Stimulated activated CD4-positive, alpha-beta T cell treated with anti-CD3 and anti-CD28 coated beads, Interleukin-4, amount 100 ng/mL, for 48 hours (primary cell): ENCODE measurements at places on chromosomes 4 and X.

DNA sequence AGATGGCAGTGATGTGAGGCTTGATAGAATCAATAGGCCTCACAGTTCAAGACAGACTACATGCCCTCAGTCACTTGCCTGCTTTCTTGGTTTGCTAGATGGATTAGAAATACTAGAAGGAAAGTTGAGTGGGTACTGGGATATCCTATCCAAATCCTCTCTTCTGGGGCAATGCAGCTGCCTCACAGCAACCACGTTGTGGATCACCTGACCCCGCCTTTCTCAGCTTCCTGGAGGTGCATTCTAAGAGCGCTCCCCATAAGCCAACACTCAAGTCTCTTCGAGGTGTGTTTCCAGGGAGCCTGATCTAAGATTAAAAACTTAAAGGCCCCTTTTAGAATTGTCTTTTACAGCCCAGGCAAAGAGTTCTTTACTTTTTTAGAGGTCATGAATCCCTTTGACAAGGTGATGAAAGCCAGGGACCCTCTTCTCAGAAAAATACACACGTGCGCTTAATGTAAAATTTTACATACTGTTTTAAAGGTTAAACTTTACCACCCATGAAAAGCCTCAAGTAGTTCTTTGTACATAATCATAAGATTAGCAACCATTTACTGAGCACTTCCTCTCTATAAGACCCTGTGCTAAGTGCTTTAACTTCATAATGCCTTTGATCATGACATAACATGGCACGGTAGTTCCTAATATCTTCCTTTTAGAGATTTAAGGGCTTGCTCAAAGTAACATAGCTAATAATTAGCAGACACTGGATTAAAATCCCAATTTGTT is 840 bp upstream of the RPL34 start:
- DNase-seq, result peak; percentile 22

- no peak for DNase-seq
These were observed 1.9 kb downstream of the CCDC110 start for GRCh38 chr4:185469580-185470154.

DNA sequence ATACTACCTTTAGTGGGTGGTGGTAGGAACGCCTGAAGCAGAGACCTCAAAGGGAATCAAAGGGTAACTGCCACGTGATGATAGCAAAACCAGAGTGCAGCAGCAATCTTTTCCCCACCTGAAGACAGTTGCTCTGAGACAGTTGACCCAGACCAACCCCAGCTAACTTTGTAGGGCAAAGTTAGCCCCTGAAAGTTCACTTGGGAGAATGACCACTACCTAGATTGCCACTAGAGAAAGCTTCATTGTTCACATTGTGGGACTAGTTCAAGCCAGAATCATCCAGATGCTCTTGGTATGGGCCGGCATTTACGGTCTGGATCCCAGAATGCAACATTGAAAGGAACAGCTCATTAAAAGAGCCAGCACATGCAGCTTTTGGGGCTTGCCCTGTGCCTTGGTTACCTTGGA is 4.1 kb downstream of the SEPTIN6 start:
- no peak for DNase-seq

DNA sequence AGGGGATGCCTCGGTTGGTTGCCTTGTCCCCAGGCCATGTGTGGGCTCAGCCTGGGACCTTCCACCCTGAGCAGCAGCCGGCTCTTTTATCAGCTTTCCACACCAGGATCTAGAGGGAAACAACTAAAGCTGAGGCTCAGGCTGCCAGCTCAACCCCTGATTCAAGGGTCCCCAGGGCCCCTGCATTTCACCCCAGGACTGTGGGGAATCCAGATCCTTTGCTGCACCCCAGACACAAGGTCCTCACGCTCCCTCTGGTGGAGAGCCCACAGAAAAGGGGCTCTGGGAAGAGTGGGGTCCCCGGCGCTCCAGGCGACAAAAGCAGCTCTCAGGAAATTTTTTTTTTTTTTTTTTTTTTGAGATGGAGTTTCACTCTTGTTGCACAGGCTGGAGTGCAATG is 64.3 kb downstream of the ZFYVE28 start:
- DNase-seq, result no peak

- DNase-seq, result no peak
These were observed 18.9 kb downstream of the CNGA2 start for GRCh38 chrX:151753313-151754046.

DNA sequence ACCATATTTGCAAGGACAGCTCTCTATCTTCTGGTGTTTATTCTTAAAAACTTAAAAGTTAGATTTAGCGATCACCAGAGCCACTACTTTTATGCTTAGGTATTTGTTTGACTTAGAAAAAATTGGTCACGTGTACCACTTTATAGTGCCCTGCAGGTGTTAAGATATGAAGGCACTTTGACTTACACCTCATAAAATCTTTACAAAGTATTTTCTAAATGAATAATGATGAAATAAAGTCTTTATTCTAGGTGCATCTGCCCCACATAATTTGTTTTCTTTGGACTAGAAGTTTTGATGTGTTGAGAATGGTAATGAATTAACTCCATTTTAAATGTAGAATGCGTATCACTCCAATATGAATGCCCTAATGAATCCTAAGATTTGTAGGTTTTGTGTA is 2.9 kb downstream of the FMR1 start:
- DNase-seq, result no peak

DNA sequence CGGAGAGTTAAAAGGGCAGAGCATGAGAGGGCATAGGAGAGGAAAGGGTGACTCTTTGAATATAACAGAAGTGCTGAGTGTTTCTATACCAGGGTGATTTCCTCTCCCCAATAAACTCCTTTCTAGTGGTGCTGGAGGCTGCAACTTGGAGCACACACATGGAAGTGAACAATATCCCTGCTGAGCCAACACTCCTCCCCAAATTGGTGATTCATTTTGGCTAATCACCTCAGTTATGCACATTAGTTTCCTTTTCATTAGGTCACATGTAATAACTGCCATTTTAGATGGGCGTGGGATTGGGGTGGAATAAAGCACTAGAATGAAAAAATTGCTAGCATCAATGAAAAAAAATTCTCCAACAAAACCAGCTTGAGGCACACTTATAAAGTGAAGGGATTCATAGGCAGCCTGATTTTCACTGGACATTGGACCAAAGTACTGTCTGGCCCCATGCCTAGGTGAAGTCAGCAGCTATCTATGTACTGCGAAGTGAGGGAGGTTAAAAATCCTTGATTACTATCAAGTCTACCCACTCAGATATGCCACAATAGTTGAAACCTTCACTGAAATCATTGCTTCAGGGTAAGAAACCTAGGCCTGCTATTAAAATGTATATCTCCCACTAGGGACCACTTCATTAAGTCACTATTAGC is 174.0 kb downstream of the GLUD2 start:
- DNase-seq, result no peak

GRCh38 chr4:760616-761015 is 55.0 kb downstream of the PCGF3 start:
- no peak for DNase-seq

GRCh38 chrX:152926923-152927322 is 29.1 kb downstream of the ZNF185 start:
- DNase-seq, result no peak

DNA sequence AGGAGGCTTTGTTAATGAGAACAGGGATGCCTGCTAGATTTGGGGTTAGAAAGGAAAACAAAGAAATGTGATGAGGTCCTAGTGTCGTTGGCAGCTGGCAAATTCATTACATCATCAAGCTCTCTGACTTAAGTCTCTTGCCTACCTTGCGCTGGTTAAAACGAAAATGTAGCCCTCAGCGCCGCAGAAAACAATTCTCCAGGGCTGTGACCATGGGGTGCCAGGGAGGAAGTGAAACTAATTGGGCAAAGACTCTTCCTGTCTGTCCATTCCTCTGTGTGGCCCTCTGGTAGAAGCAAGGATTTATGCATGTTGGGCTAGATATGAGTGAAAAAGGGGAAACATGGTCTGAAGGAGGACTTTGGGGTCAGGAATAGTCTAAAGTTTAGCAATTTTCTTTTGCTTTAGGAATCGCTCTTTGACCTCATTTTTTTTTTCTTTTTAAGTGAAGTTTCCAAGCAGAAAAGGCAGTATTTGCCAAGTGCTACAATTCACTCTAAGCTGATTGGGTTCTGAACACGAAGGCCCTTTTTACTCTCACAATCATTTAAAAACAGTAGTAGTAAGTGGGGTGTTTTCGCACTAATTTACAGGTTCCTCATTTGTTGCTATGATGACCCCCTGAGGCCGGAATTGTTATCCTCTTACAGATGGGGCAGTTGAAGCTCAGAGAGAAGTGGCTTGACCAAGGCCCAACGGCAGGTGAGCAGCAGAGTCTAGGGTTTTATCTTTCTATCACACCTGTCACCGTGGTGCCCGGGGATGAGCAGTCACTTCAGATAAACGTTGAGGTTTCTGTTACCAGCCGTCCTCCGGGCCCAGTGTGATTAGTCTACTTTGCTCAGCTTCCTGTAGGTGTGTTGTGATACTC is 27.3 kb upstream of the CHRNA9 start:
- DNase-seq, result peak; percentile 41

DNA sequence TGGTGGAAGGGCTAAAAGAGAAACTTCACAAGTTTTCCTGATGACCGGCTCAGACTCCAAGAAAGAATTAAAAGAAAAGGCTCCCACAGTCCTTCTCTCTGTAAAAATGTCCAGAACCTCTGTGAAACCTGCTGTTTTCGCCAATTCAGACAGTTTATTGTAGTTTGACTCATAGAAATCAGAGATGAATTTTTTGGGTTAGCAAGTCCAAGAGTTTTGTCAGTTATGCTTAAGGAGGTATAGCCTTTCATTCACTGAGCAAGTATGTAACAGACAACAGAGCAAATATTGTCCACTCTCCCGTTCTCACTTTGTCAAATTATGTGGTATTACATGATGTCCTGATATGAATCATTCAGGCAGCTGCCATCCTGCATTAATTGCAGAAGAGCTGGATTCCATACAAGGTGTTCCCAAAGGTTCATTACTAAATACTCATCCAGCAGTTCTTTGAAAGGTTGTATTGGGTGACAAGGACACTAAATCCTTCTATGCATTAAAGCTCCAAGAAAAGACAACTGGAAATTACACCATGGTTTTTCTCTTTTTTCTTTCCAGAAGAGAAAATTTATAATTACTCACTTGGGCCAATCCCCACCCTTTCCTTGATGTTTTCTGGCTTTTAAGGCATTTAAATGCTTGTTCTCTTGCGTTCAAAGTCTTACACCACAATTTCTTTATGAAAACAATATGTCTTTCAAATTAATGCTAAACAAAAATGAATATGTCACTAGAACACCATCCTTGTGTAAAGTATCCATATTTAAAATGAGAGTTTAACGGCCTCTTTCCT is 30.0 kb upstream of the PLAC1 start:
- no peak for DNase-seq

DNA sequence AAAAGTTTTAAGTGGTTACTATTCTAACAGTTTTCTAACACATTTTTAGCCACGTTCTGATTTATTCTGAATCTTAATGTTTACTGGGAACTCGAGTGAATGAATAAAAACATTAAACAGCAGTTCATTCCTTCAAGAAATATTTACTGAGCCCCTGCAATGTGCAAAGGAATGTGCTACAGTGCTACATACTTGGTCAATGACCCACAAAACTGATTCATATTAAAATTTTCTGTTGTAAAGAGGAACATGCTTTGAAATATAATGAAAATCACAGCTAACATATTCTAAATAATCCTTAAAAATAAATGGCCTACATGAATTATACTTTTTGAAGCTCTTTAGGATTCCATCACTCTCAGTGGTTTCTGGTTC is 78.7 kb downstream of the ARAP2 start:
- no peak for DNase-seq

- no peak for DNase-seq
These were observed 145.7 kb downstream of the GUCY2F start for GRCh38 chrX:109336141-109336540.

DNA sequence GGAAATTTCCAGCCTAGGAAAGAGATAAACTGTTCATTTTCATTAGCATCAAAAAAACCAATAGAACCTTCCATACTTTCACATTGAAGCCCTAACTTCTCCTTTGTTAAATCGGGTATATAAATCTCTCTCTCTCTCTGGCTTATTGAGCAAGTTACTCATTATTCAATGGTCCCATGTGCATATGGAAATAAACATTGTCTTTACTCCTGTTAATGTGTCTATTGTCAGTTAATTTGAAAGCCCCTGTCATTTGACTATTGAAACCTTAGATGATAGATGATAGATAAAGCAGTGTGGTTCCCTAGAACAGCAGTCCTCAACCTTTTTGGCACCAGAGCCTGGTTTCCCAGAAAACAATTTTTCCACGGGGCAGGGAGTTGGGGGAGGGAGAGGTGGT is 46.8 kb downstream of the CENPVL3 start:
- no peak for DNase-seq

DNA sequence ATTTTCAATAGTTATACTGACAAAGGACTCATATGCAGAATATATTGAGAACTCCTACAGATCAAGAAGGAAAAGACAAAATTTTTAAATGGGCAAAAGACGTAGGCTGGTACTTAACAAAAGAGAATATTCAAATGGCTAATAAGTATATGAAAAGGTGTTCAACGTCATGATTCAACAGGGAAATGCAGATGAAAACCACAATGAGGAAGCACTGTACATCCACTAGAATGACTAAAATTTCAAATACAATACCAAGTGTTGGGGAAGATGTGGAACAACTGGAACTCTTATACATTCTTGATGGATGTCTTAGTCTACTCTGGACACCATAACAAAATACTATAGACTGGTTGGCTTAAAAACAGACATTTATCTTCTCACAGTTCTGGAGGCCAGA is 1.3 kb upstream of the MRFAP1L1 start:
- no peak for DNase-seq

- DNase-seq, result no peak
These were observed 280.3 kb downstream of the SPRY1 start for GRCh38 chr4:123676890-123677229.

- no peak for DNase-seq
These were observed 170.1 kb downstream of the ATP10D start for GRCh38 chr4:47654972-47655693.

DNA sequence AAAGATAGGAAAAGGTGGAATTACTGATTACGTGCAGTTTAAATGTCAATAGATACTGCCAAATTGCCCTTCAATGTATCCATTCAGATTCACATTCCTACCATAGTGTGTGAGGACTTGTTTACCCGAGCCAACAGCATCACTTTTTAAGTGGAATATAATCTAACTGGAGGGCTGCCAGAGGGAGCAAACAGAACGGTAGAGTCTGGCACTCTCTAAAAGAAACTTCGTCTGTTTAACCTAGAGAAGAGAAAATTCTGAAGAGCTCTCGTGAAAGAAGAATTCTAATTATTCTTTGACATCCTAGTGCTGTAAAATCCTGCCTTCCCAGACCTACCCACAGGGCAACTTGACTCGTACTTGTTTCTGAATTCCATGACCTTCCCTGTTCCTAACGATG is 23.2 kb downstream of the SMIM43 start:
- no peak for DNase-seq

DNA sequence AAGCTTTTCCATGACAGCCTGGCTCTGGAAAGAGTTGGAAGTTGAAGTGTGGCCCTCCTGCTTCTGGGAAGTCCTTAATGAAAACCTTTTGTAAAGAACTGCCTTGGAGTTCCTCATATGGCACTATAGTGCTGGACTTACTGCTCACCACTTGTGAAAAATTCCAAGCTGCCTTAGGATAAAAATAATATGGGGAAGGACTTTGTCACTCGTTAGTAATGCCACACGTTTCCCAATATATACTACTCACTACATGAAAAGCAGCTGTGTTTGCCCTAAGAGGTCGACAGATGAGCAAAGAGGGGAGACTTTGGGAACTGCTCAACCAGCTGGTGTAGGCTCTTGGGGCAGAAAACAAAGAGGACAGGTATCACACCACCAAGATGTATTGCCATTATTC is 11.7 kb downstream of the OPHN1 start:
- no peak for DNase-seq
